ENCODE measurements at places on chromosomes 11 and 22. TPM values are rescaled to one million over a fixed set of nuclear protein-coding genes. Genes with fewer than 3 reads are reported as not detected.

The FGF19 gene
- total RNA-seq = 1.2 TPM

The SPATA19 gene
- total RNA-seq = not detected

The CEND1 gene
- total RNA-seq = 6.4 TPM

The LRP5 gene
- 74.4 TPM for total RNA-seq

The HEPN1 gene
- total RNA-seq = not detected

The MN1 gene
- total RNA-seq = 40.6 TPM

The H19 gene
- 3,111 TPM for total RNA-seq

The MUC15 gene
- 3.7 TPM for total RNA-seq

The KRTAP5-10 gene
- not detected for total RNA-seq

The KIAA1671 gene
- total RNA-seq = 25.1 TPM
